ENCODE measurements at places on chromosomes 12 and 14.

- peaks cover 11% of the 10 kb centered on the region for H3K27me3 ChIP-seq
- H3K4me3 ChIP-seq: peak overlapping the region; percentile 78
- DNase-seq: peak; percentile 75
- peaks cover 16% of the 10 kb centered on the region for H3K4me1 ChIP-seq
- peak overlapping the region; percentile 24 for H3K27ac ChIP-seq
Observed at GRCh38 chr14:99274346-99275221, 2.6 kb upstream of the BCL11B start.

GRCh38 chr12:124466216-124467128, 100.9 kb downstream of the NCOR2 start:
- H3K27me3 ChIP-seq: peaks cover 21% of the 10 kb centered on the region
- H3K4me1 ChIP-seq: no peaks in the 10 kb centered on the region

DNA sequence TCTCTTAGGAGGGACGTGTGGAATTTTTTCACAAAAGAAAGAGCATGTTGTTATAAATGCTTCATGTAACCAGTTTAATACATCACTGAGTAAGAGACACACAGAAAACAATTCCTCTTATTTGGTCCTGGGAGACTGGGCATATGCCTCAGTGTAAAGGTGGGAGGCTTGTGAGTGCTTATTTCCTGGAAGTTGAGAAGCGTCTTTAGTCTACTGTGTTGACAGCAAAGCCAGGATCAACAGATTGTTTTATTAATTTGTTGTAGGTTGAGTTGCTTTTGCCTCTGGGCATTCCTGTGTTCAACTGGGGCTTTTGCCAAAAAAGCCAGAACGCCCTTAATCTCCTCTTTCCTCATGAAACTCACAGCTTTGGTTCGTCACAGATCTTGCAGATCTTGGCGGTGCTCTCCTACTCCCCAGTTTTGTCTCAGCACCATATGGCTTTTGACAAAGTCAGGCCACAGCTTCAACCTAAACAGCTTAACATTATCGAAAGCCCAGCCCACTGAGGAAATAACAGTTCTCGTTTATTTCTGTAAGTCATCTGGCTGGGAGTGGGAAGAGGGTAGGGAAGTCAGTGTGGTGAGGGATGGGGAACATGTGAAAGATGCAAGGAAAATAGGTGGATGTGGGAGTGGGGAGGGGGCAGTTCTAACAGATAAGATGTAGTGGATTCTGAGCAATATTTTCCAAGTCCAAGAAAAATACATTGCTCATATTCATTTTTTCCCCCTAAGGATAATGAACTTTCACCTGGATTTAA, 227.2 kb downstream of the DACT1 start:
- H3K4me1 ChIP-seq: no peaks in the 10 kb centered on the region
- no peak for DNase-seq
- no peak overlapping the region for H3K27ac ChIP-seq
- H3K27me3 ChIP-seq: peaks cover 1% of the 10 kb centered on the region
- no peaks in the 10 kb centered on the region for H3K36me3 ChIP-seq
- H3K4me3 ChIP-seq: no peak overlapping the region

- H3K27ac ChIP-seq: no peak overlapping the region
- H3K27me3 ChIP-seq: no peaks in the 10 kb centered on the region
- DNase-seq: no peak
Observed at GRCh38 chr12:76520348-76520747, 39.2 kb downstream of the OSBPL8 start.

DNA sequence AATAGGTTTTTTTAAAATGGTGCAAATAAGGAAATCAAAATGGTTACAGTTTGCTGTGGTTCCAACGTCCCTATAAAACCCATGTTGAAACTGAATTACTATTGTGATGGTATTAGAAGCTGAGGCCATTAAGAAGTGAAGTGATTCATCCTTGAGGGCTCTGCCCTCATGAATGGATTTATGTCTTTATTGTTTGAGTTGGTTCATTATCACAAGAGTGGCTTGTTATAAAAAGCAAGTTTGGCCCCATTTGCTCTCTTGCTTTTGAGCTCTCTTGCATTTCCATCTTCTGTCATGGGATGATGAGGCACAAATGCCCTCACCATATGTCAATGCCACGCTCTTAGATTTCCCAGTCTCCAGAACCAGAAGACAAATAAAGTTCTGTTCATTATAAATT, 62.3 kb downstream of the PRKD1 start:
- H3K36me3 ChIP-seq: no peaks in the 10 kb centered on the region
- peaks cover 4% of the 10 kb centered on the region for H3K4me1 ChIP-seq
- H3K27ac ChIP-seq: no peak overlapping the region

GRCh38 chr14:59239022-59239421, 50.6 kb downstream of the DAAM1 start:
- no peak overlapping the region for H3K27ac ChIP-seq
- peaks cover 6% of the 10 kb centered on the region for H3K4me1 ChIP-seq
- H3K27me3 ChIP-seq: no peaks in the 10 kb centered on the region
- no peak overlapping the region for H3K4me3 ChIP-seq

- H3K27me3 ChIP-seq: peaks cover 4% of the 10 kb centered on the region
- no peak overlapping the region for H3K27ac ChIP-seq
- no peak overlapping the region for H3K4me3 ChIP-seq
- no peak for DNase-seq
Observed at GRCh38 chr12:67705394-67706370, 57.1 kb downstream of the DYRK2 start.

- peaks cover 9% of the 10 kb centered on the region for H3K27me3 ChIP-seq
- H3K4me1 ChIP-seq: peaks cover 6% of the 10 kb centered on the region
- no peak for DNase-seq
- H3K27ac ChIP-seq: no peak overlapping the region
- no peaks in the 10 kb centered on the region for H3K36me3 ChIP-seq
Observed at GRCh38 chr14:99633918-99634317, 11.0 kb upstream of the HHIPL1 start.

DNA sequence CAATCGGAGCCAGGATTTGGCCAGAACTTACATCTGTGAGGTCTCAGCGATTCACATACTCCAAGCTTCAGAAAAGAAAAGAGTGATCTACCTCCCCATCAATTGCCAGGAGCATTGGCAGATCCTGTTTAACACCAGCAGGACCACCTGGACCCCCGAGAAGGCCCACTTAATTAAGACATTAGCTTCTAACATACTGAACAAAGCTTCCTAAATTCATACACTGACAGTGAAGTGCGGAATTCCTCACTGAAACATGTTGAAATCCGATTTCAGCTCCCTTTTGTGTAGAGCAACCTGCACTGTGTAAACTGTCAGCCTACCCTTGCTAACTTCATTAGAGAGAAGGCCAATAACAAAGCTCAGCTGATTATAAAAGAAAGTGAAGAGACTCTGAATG, 274.0 kb downstream of the NOVA1 start:
- H3K36me3 ChIP-seq: no peaks in the 10 kb centered on the region
- no peaks in the 10 kb centered on the region for H3K27me3 ChIP-seq
- H3K27ac ChIP-seq: no peak overlapping the region
- no peak for DNase-seq
- H3K4me1 ChIP-seq: no peaks in the 10 kb centered on the region

- no peak for DNase-seq
- no peaks in the 10 kb centered on the region for H3K27me3 ChIP-seq
- H3K4me1 ChIP-seq: no peaks in the 10 kb centered on the region
- no peak overlapping the region for H3K27ac ChIP-seq
- H3K36me3 ChIP-seq: no peaks in the 10 kb centered on the region
Observed at GRCh38 chr12:68912916-68913315, 20.1 kb downstream of the CPM start.

GRCh38 chr12:27822076-27822712, 42.2 kb upstream of the MANSC4 start:
- peaks cover 5% of the 10 kb centered on the region for H3K27me3 ChIP-seq
- no peaks in the 10 kb centered on the region for H3K4me1 ChIP-seq
- H3K27ac ChIP-seq: no peak overlapping the region
- no peak for DNase-seq
- H3K36me3 ChIP-seq: no peaks in the 10 kb centered on the region
- H3K4me3 ChIP-seq: no peak overlapping the region

GRCh38 chr12:124687174-124687902, 119.9 kb upstream of the NCOR2 start:
- H3K4me1 ChIP-seq: peaks cover 23% of the 10 kb centered on the region
- DNase-seq: no peak
- peaks cover 2% of the 10 kb centered on the region for H3K27me3 ChIP-seq
- no peaks in the 10 kb centered on the region for H3K36me3 ChIP-seq
- no peak overlapping the region for H3K27ac ChIP-seq
- H3K4me3 ChIP-seq: no peak overlapping the region

GRCh38 chr14:77347751-77348150, 26.9 kb downstream of the GSTZ1 start:
- no peak overlapping the region for H3K4me3 ChIP-seq
- H3K4me1 ChIP-seq: no peaks in the 10 kb centered on the region
- DNase-seq: no peak
- H3K27me3 ChIP-seq: no peaks in the 10 kb centered on the region

GRCh38 chr14:69090187-69090789, 62.6 kb downstream of the DCAF5 start:
- peak; percentile 15 for DNase-seq
- no peak overlapping the region for H3K27ac ChIP-seq
- peaks cover 43% of the 10 kb centered on the region for H3K4me1 ChIP-seq
- H3K4me3 ChIP-seq: no peak overlapping the region
- peaks cover 26% of the 10 kb centered on the region for H3K36me3 ChIP-seq
- H3K27me3 ChIP-seq: peaks cover 1% of the 10 kb centered on the region

GRCh38 chr12:79435742-79436141, 255.0 kb downstream of the PAWR start:
- no peaks in the 10 kb centered on the region for H3K27me3 ChIP-seq
- H3K4me3 ChIP-seq: no peak overlapping the region
- no peak overlapping the region for H3K27ac ChIP-seq

DNA sequence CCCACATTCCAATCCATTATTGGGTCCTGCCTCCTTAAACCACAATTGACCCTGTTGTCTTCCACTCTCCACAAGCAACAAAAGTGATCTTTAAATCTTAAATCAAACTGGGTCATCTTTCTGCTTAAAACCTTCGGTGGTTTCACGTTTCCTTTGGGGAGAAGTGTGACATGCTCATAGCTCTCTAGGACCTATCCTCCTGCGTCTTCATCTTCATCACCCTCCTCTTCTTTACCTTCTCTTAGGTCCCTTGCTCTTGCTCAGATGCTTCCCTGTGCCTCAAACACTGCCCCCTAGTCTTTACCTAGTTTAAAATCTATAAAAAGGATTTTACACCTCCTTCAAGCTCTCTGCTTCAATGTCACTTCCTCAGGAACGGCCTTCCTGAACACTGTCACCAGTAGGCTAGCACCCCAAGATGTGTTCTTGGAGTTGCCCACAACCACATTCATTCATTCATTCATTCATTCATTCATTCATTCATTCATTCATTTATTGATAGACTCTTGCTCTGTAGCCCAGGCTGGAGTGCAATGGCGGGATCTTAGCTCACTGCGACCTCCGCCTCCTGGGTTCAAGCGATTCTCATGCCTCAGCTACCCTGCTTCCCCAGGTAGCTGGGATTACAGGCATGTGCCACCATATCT, 46.8 kb downstream of the GALNT4 start:
- no peaks in the 10 kb centered on the region for H3K27me3 ChIP-seq
- peak overlapping the region; percentile 1 for H3K4me3 ChIP-seq
- DNase-seq: no peak
- peaks cover 5% of the 10 kb centered on the region for H3K36me3 ChIP-seq

DNA sequence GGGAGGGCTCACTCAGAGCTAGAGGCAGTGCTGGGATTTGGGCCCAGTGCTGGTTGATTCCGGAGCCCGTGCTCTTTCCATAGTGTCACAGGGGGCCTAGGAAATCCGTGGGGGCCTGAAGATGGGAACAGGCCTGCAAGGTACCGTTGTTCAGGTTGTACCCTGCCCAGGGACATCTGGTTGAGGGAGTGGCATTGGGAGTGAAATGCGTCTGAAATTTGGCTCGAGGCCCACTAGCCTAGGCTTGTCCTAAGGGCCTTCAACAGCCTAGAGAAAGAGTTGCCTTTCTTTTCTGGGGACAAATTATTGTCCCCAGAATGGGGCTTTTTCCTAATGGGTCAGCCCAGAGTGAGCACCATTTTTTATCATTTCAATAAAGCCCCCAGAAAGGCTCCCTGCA, 26.4 kb upstream of the FAM222A start:
- H3K4me1 ChIP-seq: no peaks in the 10 kb centered on the region
- peaks cover 4% of the 10 kb centered on the region for H3K27me3 ChIP-seq
- no peak overlapping the region for H3K27ac ChIP-seq
- H3K4me3 ChIP-seq: no peak overlapping the region

Data from endothelial cell (in vitro differentiated cells).